ENCODE measurements at places on chromosomes 3 and 15.

- DNase-seq: peak; percentile 47
Observed at GRCh38 chr3:139519998-139520737, 19.4 kb downstream of the RBP1 start.

- DNase-seq: peak; percentile 96
Observed at GRCh38 chr3:5194801-5195509, 7.4 kb downstream of the EDEM1 start.

- DNase-seq: no peak
Observed at GRCh38 chr15:49255966-49256759, 86.1 kb downstream of the GALK2 start.

- DNase-seq: no peak
Observed at GRCh38 chr3:110886222-110886893, 185.3 kb upstream of the NECTIN3 start.

Data from bronchial epithelial cell (primary cell).